ENCODE measurements at places on chromosomes 2 and 18. TPM values are rescaled to one million over a fixed set of nuclear protein-coding genes. Genes with fewer than 3 reads are reported as not detected.

DNA sequence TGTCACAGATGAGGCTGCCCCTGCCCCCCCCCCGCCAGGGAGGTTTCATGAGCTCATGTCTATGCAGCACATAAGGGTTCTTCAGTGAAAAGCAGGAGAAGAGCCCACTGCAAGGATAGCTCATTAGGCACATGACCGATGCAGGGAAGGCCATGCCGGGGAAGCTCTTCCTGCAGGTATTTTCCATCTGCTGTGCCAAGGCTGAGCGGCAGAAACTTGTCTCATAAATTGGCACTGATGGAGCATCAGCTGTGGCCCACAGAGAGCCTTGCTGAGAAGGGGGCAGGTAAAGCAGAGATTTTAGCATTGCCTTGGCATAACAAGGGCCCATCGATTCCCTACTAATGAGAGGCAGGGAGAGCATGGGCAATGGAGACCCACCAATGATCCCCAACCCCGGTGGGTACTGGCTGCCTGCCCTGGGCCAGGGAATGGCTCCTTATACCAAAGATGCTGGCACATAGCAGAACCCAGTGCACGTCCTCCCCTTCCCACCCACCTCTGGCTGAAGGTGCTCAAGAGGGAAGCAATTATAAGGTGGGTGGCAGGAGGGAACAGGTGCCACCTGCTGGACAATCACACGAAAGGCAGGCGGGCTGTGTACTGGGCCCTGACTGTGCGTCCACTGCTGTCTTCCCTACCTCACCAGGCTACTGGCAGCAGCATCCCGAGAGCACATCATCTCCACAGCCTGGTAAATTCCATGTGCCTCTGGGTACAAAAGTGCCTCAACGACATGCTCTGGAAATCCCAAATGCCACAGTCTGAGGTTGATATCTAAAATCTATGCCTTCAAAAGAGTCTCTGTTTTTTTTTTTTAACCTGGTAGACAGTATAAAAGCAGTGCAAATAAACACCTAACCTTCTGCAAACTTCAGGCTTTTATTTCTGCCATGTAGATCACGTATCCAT lies 41.4 kb downstream of the STEAP3 start:
- no peak for DNase-seq

- DNase-seq: no peak
Observed at GRCh38 chr2:55511508-55512124, 7.9 kb upstream of the CFAP36 start.

DNA sequence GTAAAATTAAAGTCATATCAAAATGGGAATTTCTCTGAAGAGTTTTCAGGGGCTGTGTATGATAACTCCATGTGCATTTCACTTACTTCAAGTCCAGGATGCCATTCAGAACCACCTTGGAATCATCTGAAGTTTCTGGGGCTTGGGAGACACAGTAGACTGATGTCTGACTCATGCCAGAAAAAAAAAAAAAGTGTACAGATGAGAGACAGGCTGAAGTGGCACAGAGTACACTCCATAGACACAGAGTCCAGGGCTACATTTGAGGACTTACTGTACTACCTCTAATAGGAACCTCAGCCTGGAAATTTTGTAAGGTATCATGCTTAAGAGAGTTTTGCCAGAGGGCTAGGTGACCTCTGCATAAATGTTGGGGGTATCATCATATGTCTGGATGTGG lies 92.0 kb downstream of the SS18 start:
- no peak for DNase-seq

GRCh38 chr2:104923665-104924064 lies 69.8 kb downstream of the POU3F3 start:
- DNase-seq: no peak

GRCh38 chr2:62868947-62869346 lies 163.4 kb downstream of the EHBP1 start:
- no peak for DNase-seq

DNA sequence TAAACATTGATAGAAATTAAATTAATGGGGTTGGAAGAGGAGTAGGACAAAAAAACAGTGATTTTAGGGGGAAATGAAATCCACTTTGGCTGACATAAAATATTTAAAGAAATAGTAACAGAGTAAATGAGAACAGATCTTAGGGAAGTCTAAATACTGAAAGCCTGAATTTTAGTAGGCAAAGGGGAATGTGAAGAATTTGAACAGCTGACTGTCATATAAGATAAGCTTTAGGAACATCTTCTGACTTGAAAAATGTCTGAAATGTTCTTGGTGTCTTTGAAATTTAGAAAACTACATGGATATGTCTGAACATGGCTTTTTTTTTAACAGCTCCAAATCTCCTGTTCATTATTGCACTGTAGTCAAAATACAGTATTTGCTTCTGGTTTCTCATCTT lies 150.3 kb downstream of the CALCRL start:
- DNase-seq: no peak

- DNase-seq: no peak
Observed at GRCh38 chr2:115427436-115427835, 985.0 kb downstream of the DPP10 start.

GRCh38 chr2:125296742-125297141 lies 1271.7 kb downstream of the CNTNAP5 start:
- DNase-seq: no peak

GRCh38 chr2:647691-648231 lies 29.4 kb downstream of the TMEM18 start:
- DNase-seq: no peak

- no peak for DNase-seq
Observed at GRCh38 chr2:209663139-209663538, 108.5 kb upstream of the UNC80 start.

DNA sequence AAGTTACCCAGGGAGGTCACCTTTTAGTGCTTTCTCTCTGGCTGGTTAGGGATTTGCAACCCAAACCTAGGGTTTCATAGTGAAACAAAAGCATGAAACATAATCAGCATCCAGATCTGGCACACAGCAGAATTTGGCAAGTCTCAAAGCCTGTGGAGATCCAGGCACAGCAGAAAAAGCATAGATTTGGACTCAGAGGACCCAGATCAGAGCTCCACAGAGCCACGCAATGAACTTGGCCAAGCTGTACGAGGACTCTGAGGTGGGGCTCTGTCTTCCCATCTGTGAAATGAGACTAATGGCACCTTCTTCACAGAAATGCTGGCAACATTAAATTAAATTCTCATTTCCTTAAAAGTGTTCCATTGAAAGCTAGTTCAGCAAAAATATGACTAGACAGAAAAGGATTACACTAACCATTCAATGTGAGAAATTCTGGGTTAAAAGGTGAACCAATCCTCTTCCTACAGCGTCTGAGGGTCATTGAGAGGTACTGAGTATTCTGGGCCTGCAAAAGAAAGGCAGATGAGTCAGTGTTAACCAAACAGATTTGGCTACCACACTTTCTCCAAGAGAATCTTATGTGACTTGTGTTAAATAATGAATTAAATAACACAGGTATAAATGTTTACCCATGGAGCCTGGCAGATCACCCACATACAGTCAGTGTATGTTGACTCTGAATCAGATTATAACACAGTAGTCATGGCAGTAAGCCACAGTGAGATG lies 266.3 kb downstream of the MREG start:
- DNase-seq: no peak

- DNase-seq: no peak
Observed at GRCh38 chr2:37506407-37507050, 162.1 kb downstream of the QPCT start.

GRCh38 chr2:85784474-85784986 lies 30.7 kb downstream of the ATOH8 start:
- DNase-seq: no peak

DNA sequence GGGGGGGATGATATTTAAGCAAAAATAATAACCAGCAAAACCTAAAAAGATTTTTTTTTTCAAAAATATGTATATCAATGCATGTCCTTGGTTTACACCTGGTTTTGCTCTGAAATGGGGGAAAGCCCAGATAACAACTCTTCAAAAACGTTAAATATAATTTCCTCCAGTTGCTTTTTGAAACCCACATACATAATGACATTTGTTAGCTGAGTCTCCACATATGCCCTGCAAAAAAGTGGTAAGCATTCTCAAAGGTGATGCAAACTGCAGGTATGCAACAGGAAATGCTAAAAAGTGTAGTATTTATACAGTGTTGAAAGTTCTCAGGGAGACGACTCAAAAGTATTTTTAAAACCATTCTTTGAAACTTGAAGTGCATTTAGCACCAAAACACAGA lies 258.6 kb downstream of the ZEB2 start:
- DNase-seq: no peak

- DNase-seq: no peak
Observed at GRCh38 chr18:54263904-54264336, 5.4 kb upstream of the POLI start.

DNA sequence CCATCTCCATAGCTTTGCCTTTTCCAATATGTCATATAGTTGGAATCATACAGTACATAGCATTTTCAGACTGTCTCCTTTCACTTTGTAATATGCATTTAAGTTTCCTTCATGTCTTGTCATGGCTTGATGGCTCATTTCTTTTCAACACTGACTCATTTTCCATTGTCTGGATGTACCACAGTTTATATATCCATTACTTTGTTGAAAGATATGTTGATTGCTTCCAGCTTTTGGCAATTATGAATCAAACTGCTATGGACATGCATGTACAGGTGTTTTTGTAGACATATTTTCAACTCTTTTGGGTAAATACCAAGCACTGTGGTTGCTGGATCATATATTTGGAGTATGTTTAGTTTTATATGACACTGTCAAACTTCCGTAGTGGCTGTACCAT lies 26.3 kb downstream of the ACSL3 start:
- DNase-seq: no peak

DNA sequence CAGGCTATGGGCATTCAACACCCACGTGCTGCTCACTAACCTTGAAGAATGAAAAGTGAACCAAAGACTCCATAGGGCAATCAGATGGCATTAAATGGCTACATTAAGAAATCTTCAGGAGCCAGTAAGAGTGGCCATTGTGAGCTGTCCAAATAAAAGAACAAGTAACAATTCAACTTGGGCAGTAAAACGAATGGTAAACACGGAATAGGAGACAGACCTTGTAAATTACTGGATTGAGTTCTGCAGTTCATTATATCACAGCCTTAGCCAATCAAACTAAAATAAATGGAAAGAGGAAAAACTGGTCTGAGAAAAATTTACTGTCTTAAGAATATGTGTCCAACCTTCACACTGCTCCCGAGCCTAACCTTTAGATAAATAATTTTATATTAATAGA lies 306.5 kb upstream of the ZNF521 start:
- DNase-seq: no peak

- no peak for DNase-seq
Observed at GRCh38 chr18:47873625-47874024, 56.8 kb downstream of the SMAD2 start.

GRCh38 chr2:200225951-200226350 lies 80.5 kb upstream of the SPATS2L start:
- DNase-seq: no peak

DNA sequence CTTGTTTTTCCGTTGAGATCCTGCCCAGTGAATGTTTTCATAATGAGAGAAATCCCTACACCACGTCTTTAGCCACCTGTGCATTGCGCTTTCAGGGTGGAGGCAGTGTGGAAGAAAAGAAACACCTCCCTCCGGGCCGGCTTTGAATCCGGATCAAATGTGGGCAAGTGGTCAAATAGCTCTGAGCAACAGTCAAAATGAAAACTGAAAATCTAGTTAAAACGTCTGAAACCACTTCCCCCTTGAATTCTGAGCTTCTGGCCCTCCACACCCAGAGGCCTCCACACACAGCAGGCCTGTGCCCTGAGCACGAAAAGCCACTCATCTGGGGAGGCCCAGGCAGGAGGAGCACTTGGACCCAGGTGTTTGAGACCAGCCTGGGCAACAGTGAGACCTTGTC lies 263.6 kb upstream of the SALL3 start:
- no peak for DNase-seq

GRCh38 chr18:50581517-50581916 lies 21.6 kb downstream of the MAPK4 start:
- DNase-seq: no peak

GRCh38 chr18:6509417-6509816 lies 94.7 kb upstream of the L3MBTL4 start:
- no peak for DNase-seq

GRCh38 chr18:61991201-61991600 lies 98.4 kb upstream of the RNF152 start:
- peak; percentile 31 for DNase-seq

DNA sequence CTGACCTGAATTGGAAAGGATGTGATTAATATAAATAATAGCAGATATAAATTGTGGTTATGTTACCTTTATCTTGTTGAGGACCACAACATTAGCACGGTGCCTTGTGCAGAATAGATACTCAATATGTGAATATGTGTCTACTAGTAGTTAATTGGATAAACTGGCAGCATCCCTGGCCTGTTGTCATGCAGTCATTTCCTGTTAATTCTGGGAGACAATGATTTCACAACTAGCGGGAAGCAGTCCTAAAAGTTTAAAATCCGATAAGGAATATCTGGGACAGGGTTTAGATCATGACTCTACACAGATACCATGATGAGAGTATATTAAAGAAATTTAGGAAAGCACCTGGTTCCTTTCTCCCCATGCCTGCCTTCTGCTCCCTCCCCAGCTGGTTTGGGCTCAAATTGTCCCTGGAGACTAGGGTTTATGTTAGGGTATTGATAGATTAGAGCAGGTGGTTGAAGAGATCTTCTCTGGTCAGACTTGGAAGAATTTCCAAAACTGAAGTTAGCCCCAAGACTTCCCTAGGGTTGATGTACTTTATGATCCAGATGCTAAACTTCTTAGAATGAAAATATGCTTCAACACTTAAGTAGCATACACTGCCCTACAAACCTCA lies 32.8 kb downstream of the CYBRD1 start:
- no peak for DNase-seq

- DNase-seq: no peak
Observed at GRCh38 chr2:159283529-159283928, 3.0 kb downstream of the WDSUB1 start.

DNA sequence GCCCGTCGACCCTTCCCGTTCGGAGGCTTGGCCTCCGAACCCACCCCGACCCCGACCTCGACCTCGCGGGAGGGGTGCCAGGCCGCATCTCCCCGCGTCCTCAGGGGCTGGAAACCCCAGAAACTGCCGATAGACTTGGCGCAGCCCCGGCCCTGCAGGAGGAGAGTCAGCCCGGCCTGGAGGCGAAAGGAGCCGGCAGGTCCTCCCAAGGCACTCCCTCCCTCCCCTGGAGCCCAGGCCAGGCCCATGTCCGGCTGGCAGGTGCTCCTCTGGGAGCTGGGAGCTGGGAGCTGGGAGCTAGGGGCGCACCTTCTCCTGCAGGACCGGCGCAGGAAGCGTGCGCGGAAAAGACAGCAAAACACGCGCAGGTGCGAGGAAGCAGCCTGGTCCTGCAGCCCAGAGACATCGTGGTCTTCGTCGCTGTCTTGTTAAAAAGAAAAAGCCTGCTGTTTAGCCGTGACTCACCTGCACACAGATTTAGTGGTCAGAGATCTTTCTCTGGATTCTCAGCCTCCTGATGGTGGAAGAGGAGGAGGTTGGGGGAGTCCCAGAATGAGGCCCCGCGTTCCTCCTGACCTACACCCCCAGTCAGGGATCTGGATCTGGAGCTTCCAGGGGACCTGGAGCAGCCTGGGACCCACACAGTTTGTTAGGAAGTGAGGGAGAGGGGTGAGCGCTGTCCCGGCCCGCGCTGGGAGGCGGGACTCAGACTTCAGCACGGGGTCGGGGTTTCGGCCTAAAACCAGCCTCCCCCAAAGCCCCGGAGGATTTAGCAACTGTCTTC lies 660 bp upstream of the MBP start:
- DNase-seq: peak; percentile 67

Gene MBD1
- total RNA-seq: 41.2 TPM

Gene DAW1
- 0.29 TPM for total RNA-seq

Gene HAAO
- total RNA-seq: 3.1 TPM

Gene KCNG2
- not detected for total RNA-seq

Gene DYNAP
- not detected for total RNA-seq

Gene FAM161A
- 0.88 TPM for total RNA-seq

Gene RNF125
- 7.4 TPM for total RNA-seq
